ELR (cell line): ENCODE measurements at places on chromosomes 13 and 19.

DNA sequence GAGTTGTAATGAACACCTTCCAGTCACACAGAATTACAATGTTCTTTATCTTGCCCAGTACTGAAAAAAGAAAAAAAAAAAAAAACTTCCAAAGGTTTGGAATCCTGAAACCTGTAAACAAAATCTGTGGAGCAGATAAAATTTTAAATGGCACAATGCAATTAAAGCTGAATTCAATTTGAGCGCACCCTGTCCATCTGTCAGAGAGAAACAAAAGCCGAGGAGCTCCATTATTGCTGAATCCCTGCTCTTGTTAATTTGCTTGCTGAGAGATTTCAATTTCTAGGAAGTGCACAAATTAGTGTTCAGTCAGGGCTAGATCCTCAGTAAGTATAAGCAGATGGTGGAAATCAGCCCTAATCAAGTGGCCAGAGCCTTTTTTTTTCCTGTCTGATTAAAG, 65.2 kb downstream of the DACH1 start:
- no peak for DNase-seq

GRCh38 chr13:90787007-90787406, 560.5 kb upstream of the MIR17HG start:
- peak; percentile 7 for DNase-seq

DNA sequence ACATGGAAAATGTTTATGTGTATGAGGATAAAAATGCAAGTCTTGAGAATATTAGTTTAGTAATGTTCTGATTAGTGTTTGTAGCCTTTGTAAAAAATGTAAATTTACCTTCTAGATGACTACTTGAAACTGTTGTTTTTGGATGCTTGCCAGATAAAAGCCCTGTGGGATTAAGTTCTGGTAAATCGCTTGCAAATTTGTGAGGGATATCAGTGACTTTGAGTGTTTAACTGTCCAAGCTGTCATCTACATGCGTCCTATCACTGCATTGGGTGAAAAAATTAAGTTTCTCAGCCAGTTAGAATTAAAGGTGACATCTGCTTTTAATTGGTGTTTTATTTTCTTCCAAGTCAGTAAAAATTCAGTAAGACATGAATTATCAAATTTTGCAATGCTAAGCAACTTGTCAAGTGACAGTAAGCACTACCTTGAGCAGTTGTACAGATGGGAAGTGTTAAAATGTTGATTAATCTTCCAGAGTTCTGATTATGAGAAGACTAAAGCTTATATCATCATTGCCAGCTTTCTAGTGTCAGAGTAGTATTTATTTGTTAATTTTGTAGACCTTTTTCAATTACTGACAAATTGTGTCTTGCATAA, 88.0 kb downstream of the PCCA start:
- peak; percentile 15 for DNase-seq

DNA sequence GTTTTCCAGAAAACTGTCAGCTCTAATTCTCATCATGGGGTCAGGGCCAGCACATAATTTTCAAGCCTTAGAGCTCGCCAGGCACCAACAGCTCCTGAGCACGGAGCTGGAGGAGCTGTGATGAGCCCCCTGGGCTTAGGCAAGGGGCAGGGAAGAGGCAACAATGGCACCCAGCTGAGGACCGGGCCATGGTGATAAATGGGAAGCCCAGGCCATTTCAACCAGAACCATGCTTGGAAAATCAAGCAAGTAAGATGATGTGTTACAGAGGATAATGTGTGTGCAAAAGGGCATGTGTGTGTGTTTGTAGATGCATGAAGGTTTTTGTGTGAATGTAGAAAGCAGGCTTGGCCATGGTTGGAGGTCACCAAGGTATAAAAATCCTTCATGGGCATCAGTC, 66.8 kb upstream of the UBAC2 start:
- DNase-seq, result no peak

- DNase-seq, result no peak
Measured at GRCh38 chr19:55578761-55579747, 1.6 kb downstream of the ZNF579 start.

DNA sequence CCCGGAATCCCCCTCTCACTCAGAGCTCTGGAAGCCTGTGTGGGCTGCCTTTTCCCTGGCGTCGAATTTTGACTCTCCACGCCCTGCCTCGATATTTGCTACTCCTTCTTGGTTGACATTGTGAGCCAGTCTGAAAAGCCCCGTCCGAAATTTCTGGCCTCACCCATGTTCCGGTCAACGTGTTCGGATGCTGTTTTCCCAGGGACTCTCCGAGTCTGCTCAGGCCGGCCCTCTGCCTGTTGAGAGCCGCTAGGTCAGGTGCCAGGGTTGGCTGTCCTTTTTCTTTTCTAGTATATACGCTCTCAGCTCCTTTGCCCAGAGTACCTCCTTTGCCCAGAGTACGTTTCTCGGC, 6.8 kb upstream of the DGKH start:
- peak; percentile 83 for DNase-seq
